ENCODE measurements at places on chromosomes 16 and 17. TPM values are rescaled to one million over a fixed set of nuclear protein-coding genes. Genes with fewer than 3 reads are reported as not detected.

DNA sequence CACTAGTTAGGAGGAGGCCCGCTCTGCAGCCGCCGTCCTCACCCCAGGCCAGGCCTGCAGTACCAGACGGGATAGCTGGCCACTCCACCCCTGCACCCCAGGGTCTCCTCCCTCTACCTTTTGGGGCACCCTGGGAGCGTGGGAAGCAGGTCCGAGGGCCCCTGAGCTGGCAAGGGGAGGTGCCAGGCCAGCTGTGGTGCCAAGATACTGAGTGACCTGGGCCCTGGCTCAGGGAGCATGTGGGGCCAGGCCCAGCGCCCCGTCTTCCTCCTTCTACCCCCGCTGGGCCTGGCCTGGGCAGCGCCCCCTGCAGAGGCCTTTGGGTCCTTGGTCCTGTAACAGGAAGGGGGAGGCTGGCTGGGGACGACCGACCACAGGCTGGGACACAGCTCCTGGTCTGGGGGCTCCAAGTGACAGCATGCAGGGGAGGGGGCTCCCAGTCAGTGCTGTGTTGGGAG is 13.0 kb downstream of the PAM16 start:
- H3K36me3 ChIP-seq, result no peaks in the 10 kb centered on the region
- H3K27me3 ChIP-seq, result no peaks in the 10 kb centered on the region
- H3K4me3 ChIP-seq, result no peak overlapping the region
- no peak for DNase-seq
- H3K27ac ChIP-seq, result no peak overlapping the region
- H3K4me1 ChIP-seq, result no peaks in the 10 kb centered on the region

DNA sequence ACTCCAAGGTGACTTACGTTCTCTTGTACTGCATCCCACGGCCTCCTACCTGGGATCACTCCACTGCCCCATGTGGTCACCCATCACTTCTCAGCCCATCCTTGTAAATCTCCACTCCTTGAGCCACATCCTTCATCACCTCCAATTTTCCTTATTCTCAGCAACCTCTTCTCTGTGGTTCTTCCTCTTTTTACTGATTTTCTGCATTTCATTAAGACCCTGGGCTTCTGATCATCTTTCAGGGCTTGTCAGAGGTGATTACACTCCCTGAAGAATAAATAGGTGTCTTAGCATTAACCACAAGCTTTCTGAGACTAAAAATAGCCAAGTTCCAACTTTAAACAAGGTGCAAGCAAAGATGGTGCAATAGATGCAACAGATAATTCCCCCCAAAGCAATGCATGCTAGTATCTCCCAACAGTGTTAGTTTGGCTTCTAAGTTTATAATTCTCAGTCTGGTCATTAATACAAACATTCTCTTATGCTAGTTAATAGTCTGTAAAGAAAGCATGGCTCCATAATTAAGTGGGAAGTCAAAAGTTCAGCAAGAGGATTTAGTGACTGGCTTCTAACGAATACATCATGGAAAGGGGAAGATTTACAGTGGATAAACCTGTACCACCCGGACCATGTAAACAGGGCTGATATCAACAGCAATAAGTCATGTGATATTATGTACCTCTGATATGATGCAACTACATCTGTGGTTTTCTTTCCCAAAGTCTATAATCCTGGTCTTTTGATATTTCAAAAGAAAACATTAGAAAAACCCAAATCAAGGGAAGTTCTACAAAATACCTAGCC is 47.4 kb upstream of the FOXJ1 start:
- no peak overlapping the region for H3K4me3 ChIP-seq
- H3K27me3 ChIP-seq, result no peaks in the 10 kb centered on the region
- peak overlapping the region; percentile 15 for H3K27ac ChIP-seq
- H3K4me1 ChIP-seq, result no peaks in the 10 kb centered on the region

MYLK3 gene
- not detected for total RNA-seq

GRCh38 chr17:18059283-18059682 is 20.1 kb downstream of the GID4 start:
- H3K4me1 ChIP-seq, result no peaks in the 10 kb centered on the region
- no peak for DNase-seq
- H3K4me3 ChIP-seq, result no peak overlapping the region
- no peaks in the 10 kb centered on the region for H3K27me3 ChIP-seq

Data from transverse colon (tissue), 4 donors.